ENCODE measurements at places on chromosomes 11 and 22.

- DNase-seq = no peak
Measured at GRCh38 chr11:66003291-66003690, 988 bp downstream of the BANF1 start.

GRCh38 chr22:19638282-19639015 is 75.9 kb upstream of the SEPTIN5 start:
- no peak for DNase-seq

GRCh38 chr11:11135820-11136476 is 217.1 kb downstream of the CSNK2A3 start:
- DNase-seq = no peak

- DNase-seq = no peak
Measured at GRCh38 chr11:12914400-12914912, 94.7 kb upstream of the RASSF10 start.

DNA sequence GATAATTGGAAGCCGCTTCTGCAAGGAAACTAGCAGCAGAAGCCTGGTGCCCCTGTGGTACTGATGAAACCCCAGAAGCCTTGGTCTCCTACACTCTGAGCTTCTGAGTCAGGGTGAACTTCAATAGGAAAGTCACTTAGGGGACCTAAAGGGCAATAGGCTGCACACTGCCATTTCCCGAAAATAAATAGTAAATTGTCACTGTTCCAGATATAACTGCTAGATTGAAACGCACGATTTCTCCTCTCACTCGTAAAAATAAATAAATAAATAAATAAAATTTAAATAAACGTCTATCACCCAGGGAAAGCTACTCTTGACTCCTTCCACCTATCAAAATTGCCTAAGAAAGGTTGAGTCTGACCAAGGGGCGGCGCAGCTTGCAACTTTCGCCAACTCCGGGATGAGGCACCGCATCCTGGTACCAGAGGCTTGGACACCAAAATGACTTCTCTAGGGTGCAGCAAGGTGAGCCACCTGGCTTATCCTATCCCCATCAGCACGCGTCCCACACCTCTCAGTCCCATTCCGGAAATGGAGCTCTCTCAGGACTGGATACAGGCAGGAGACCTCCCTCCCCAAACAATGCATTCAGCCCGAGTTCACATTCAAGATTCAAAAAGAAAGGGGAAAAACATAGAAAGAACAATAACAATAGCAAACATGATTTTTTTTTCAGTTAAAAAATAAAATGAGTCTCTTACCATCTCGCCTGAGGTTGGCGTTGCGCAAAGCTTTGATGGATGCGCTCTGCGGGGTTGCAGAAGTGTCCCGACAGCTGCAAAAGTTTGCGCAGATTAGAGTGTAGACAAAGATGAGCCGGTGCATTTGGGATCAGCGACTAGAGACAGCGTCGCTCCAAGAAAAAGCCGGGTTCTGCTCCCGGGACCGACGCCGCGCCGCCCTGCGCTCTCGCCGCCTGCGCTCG is 583 bp downstream of the PDGFD start:
- DNase-seq = no peak

GRCh38 chr11:116733043-116733755 is 39.6 kb downstream of the BUD13 start:
- DNase-seq = no peak

GRCh38 chr11:93478841-93479240 is 64.3 kb downstream of the SMCO4 start:
- DNase-seq = no peak

GRCh38 chr11:63564784-63565350 is 1.7 kb upstream of the PLAAT2 start:
- no peak for DNase-seq

- no peak for DNase-seq
Measured at GRCh38 chr22:50526834-50527801, 1.7 kb upstream of the SCO2 start.

DNA sequence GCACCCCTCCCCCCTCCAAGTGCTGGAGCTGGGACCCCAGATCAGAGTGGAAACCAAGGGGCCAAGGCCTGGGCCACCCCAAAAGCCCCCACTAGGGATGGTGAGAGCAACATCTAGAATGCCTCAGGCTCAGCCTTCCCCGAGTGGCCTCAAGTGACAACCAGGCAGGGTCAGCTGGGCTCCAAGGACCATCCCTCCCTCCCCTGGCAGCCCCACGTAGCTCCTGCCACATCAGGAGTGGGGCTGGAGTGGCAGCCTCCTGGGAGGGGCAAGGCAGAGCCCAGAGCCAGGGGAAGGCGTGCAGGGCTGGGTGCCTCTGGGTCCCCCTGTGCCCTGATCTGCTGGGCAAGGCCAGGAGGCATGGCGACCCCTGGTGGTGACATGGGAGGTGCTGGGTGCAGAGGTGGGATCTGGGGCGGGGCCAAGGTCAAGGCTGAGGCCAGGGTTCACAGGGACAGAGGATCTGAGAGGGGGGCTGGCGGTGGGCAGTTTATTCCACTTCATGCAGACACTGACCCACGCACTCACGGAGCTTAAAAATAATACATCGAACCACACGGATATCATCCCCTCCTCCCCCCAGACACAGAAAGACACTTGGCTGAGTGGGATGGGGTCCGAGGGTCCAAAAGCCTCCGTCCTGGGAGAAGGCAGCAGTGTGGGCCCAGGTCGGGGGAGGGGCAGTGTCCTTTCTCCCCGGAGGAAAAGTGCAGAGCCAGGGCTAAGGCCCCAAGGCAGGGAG is 15.8 kb upstream of the EHD1 start:
- DNase-seq = peak; percentile 85

GRCh38 chr22:37043209-37043827 is 8.2 kb upstream of the KCTD17 start:
- no peak for DNase-seq

DNA sequence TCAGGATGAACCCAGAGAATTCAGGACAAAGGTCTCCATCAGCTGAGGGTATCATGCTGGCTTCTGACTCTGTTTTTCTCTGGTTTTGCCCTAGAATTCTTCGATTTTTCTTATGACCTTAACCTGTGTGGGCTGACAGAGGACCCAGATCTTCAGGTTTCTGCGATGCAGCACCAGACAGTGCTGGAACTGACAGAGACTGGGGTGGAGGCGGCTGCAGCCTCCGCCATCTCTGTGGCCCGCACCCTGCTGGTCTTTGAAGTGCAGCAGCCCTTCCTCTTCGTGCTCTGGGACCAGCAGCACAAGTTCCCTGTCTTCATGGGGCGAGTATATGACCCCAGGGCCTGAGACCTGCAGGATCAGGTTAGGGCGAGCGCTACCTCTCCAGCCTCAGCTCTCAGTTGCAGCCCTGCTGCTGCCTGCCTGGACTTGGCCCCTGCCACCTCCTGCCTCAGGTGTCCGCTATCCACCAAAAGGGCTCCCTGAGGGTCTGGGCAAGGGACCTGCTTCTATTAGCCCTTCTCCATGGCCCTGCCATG is 16.8 kb downstream of the SERPING1 start:
- no peak for DNase-seq

- no peak for DNase-seq
Measured at GRCh38 chr11:132402071-132402684, 1031.8 kb downstream of the NTM start.

GRCh38 chr11:20544603-20545237 is 54.7 kb upstream of the SLC6A5 start:
- DNase-seq = no peak

DNA sequence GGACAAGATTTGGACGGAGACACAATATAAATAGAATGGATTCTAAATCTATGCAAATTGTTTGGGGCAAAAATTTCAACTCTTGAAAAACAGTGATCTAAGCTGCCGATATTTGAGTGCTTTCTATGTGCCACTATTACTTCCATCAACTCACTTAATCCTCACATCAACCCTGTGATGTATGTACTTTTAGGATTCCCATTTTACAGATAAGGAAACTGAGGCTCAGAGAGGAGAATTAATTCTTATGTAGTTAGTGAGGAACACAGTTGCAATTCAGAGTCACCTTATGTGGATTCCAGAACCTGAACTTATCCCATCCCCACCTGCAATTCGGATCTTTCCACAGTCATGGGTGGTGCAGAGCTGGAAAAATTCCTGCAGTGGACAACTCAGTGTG is 60.3 kb downstream of the TSPAN18 start:
- DNase-seq = no peak

GRCh38 chr22:31496007-31496734 is at the start of gene SFI1:
Gene SFI1 (plus strand): TSS chr22:31496536. CDS start chr22:31508285, 11,749 bp downstream.
- peak; percentile 91 for DNase-seq

DNA sequence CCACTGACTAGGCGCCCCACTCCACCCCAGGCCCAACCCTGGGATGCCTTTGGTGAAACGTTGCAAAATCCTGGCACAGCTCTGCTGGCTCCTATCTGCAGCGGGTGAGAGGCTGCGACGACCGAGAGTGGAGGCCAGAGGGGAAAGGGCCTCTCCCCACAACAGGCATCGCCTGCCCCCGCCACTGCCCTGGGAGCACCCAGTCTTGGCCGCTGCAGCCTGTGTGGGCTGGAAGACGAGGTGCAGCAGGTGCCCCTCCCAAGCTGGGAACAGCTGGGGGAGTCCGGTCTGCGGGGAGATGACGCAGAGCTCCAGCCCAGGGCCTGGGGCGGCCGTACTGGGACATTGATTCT is 4.2 kb upstream of the PIM3 start:
- DNase-seq = no peak

DNA sequence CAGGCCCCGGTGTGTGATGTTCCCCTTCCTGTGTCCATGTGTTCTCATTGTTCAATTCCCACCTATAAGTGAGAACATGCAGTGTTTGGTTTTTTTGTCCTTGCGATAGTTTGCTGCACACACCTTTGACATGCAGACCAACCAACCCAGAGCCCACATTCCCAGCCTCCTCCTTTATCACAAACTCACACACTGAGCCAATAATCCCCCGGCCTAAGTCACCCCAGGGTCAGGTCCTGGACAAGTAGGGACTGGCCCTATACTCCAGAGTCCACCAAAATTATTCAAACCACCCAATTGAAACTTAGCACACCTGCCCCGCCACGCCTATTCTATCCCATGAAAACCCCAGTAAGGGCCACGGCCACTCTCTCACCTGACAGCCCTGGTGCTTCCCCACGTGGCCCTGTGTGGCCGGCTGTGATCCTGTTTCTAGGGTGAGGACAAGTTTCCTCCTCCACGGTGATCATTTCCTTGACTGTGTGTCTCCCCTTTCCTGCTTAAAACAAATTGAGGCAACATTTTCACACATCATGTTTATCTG is 83.1 kb upstream of the SLC22A12 start:
- DNase-seq = no peak

GRCh38 chr11:120413480-120413879 is 77.3 kb downstream of the ARHGEF12 start:
- DNase-seq = no peak

- no peak for DNase-seq
Measured at GRCh38 chr11:105144887-105145286, 5.3 kb upstream of the CARD18 start.
